NCI-H1105 (cell line): ENCODE measurements at places on chromosomes 11 and 22.

DNA sequence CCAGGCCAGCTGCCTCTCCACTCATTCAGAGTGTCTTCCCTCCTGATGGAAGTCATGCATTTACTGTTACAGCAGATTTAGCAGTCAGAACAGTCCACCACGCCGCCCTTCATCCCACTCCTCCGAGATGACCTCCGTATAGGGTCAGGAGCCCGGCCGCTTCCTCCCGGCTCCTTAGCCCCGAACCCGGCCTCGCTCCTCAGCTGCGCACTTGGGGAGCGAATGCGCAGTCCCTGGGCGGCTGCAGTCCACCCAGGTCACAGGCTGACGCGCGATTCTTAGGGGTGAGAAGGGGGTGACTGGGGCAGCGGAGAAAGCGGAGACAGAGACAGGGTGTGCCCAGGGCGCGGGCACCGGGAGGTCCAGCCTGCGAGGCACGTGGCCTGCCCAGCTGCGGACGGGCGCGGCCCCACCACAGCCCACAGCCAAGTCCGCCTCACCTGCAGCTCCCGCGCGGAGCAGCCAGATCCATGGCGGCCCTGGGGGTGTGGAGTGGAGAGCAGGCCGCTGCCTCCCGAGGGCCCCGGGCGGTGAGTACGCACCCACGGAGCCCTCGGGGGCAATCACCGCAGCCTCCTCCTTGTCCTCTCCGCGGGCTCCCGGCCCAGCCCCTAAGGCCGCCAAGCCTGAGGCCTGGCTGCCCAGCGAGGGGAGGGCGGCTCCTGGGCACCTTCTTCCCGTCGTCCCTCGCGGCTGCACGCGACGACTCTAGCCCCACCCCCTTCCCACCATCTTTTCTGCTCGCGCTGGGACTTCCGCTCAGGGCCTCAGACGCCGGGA is 286.6 kb downstream of the BRD1 start:
- no peak for DNase-seq

GRCh38 chr11:97883086-97883485 is 1137.7 kb upstream of the CNTN5 start:
- DNase-seq, result no peak

- DNase-seq, result no peak
These were observed 10.6 kb downstream of the PLXNB2 start for GRCh38 chr22:50296658-50297490.

DNA sequence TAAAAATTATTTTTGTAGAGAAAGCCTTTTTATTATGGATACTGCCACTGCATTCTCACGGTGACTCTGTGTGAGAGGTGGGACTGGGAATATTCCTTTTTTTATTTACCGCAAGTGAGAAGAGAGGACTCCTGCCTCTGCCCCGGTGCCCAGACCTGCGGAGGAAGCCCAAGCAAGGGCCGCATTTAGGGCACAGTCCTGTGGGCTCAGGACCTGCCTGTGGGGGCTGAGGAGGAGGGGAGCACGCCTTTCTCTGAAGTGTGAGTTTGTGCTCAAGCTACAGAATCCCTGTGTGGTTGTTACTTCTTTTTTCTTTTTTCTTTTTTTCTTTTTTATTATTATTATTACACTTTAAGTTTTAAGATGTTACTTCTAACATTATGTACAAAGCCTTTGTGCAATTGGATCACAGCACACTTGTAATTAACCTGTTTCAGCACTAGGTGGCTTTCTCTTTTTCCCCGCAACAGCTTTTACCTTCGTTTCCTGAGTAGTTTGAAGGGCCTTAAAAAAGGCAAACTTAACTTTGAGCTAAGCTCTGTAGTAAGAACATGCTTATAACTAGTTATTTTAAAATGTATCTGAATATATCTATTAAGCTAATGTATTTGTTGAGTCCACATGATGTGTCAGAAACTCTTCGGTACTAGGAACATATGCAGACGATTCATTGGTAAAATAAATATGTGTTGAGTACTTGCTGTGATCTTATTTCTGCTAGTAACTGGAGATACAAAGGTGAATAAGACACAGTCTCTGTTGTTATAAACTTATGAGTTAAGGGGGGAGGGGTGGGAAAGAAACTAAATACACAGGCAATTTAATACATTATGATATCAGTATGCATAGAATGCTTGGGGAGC is 18.3 kb downstream of the AMOTL1 start:
- no peak for DNase-seq

GRCh38 chr11:72040491-72041363 is 39.6 kb downstream of the NUMA1 start:
- peak; percentile 94 for DNase-seq

DNA sequence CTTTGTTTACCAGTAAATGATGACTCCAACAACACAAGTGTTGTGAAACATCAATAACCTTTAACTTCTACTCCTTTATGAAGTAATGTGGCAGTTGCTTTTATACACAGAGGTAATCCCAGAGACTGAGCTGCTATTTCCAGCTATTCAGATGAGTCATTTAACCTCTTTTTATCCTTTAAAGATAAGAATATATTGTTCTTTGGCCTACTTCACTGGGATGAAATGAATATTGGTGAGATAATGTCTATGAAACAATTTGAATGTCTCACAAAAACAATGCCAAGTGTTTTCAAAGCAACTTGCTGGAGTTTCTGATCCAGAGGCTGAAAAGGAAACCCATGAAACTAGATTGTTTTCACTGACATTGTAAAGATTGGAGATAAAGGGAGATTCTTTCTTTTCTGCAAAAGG is 564.4 kb upstream of the LUZP2 start:
- DNase-seq, result no peak

DNA sequence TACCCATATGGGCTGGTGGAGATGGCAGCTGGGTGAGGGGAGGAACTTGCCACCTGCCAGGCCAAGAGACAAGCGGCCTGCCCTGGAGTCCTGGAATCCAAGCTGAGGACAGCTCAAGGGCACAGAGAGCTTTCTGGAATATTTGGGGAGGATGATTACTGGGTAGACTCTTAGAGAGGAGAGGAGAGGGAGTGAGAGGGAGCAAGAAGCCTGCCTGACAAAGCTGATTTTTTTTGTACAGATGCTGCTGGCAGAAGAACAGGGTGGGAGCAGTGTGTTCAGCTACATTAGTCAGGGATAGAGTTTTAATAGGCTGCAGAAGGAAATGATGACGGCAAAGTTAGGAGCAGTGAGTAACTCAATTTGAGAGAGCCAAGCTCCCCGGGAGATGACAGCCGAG is 299.3 kb downstream of the NXPE2 start:
- no peak for DNase-seq

DNA sequence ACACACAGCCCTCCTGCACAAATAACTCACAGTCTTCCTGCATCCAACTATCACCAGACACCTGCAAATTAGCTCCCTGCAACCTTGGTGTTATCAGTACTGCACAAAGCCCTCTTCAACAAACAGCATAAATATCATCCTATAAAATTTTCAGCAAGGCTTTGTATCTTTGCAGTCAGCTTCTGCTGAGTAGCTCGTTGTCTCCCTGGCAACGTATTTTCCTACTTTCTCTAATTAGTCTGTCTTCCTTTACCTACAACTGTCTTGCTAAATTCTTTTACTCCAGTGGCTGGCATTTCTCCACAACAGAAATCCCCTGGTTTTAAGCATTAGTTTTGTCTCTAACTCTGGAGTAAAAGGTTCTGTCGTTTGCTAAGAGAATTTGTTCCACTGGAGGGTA is 3.9 kb downstream of the OR8D4 start:
- DNase-seq, result no peak

DNA sequence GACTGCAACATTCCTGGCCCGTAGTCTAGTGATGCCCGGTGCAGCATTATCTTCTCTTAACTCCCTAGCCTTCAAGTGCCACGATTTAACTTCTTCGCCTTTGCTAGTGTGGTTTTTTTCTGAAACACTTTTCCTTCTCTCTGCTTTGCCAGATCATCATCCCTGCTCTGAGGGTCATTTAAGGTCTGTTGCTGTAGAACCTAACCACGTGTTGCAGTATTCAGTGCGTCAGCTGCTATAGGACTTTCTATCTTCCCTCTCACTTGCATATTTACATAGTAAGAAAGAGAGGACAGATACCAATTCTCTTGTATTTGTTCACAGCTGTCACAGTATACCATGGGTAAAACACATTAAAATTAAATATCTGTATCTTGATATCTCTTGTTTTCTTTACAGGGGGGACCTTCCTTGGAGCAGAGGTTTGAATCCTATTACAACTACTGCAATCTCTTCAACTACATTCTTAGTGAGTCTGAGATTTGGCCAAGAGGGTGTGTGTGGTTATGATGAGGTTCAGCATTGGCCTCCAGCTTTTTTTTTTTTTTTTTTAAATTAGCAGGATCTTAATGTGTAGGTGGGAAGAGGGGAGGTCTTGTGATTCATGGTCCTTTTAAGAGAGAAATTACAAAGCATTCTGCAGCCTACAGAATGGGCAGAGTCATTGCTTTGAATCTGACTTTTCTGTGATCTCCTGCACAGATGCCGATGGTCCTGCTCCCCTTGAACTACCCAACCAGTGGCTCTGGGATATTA is 13.5 kb downstream of the EIF3L start:
- no peak for DNase-seq

DNA sequence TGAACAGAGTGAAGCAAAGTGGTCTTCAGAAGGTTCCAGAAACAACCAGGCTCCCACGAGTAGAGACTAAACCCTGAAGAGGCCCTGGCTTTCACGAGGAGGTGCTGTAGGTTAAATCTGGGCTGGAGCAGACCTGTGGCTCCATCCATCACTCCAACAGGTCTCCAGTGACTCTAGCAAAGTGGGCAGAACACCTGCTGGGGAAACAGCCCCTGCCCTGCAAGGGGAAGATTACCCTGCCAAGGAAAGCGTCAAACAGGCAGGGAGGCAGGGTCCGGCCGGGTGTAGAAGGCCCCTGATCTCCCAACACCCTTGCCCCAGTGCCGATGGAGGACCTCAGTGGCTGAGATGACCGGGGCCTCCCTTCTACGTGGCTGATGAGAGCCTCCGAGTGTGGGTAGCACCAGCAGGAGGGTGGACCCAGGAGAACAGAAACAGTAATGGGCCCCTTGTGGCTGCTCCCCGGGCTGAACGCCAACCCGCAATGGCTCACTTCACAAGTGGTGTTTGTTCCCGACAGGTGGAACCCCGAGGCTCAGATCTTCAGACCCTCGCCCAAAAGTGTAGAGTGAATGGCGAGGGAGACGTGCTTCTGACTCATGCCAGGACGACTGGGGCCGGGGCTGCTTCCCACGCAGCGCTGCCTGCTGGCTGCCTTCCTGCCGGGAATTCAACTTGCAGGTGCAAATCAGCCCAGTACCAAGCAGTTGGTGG is 112.0 kb downstream of the SHANK2 start:
- peak; percentile 85 for DNase-seq

- DNase-seq, result no peak
These were observed 191.4 kb upstream of the SORL1-AS1 start for GRCh38 chr11:121644187-121644512.

DNA sequence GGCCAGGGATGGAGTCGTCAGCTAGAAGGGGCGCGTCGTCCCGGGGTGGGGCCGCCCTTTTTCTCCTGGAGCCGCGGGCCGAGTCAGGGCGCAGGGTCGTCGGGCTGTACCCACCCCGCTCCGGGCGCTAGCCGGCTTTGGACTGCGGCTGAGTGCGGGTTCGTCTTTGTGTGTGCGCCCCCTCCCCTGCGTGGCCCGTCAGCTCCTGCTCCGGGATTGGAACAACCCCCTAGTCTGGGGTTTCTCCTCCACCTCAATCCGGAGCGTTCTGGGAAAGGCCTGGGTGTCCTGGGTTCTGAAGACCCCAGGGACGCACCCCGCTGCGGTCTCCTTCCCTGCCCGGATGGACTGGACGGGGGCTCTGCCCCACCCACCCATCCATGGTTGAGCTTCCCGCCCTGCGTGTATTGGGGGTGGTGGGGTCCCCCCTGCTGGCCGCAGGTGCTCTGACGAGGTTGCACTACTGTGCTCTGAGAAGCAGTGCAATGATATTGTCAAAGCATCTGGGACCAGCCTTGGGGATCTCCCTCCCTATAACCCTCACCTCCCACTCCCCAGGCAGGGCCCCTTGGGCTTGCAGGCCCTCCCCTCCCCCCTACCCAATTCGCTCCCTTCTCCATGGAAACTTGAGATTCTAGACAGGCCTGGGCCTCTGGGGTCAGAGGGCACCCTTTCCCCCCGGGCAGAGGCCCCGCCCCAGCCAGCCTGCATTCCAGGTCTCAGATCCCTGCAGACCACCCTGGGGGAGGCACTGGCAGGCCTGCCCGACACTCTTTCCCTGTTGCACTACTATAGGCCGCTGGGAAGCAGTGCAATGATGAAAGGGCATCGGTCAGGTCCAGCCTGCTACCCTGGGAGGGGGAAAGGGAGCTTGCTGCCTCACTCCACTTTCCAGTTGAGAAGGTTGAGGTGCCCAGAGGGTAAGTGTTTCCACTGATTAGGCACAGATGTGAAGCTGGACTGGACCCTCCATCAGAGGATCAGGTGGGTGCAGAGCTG is 10.7 kb downstream of the SDF2L1 start:
- DNase-seq, result no peak

- no peak for DNase-seq
These were observed 596.7 kb downstream of the JRKL start for GRCh38 chr11:96986516-96986915.

- DNase-seq, result no peak
These were observed 31.8 kb downstream of the BIRC2 start for GRCh38 chr11:102378818-102379217.

GRCh38 chr11:8658321-8659057 is 24.0 kb downstream of the TRIM66 start:
- peak; percentile 16 for DNase-seq

DNA sequence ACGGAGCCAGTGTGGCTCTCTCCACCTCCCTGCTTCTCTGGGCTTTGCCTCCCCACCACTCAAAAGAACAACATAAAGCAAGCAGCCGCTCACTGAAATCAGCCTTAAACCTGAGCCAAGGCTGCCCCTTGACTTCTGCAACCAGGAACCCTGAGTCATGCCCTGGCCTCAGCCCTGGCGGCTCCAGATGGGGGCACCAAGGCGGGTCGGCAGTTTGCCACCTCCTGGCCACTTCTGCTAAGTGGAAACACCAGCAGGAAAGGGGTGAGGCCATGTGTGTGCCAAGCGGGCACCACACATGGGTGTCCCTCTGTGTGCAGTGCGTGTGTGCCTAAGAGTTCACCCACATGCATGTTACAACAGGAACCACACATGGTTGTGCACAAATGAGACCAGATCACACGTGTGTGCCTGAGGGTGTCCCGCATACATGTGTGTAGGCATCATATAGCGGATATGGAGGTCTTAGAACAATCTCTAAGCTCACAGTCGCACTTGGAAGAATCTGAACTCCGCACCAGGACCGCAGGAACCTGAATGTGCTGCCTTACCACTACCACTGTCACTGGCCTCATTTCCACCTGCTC is 221.2 kb downstream of the MN1 start:
- no peak for DNase-seq

DNA sequence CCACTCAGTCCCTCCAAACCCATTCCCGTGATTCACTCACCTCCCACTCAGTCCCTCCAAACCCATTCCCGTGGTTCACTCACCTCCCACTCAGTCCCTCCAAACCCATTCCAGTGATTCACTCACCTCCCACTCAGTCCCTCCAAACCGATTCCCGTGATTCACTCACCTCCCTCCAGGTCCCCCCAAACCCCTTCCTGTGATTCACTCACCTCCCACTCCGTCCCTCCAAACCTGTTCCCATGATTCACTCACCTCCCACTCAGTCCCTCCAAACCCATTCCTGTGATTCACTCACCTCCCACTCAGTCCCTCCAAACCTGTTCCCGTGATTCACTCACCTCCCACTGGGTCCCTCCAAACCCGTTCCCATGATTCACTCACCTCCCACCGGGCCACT is 639.6 kb downstream of the BRD1 start:
- DNase-seq, result no peak
